ENCODE measurements at places on chromosomes 12 and 14.
A peak's percentile ranks its signal among the peaks of the same experiment; 100 is the strongest.

- peak; percentile 32 for DNase-seq
These were observed 46.9 kb upstream of the CAND1 start for GRCh38 chr12:67222302-67222701.

- no peak for DNase-seq
These were observed 1.7 kb upstream of the DCD start for GRCh38 chr12:54649825-54650224.

- DNase-seq, result no peak
These were observed 52.2 kb upstream of the ANP32D start for GRCh38 chr12:48420039-48420775.

- peak; percentile 31 for DNase-seq
These were observed 67.2 kb downstream of the KDM2B start for GRCh38 chr12:121513464-121514183.

GRCh38 chr14:52081964-52082363 is 13.1 kb upstream of the NID2 start:
- DNase-seq, result no peak

- DNase-seq, result no peak
These were observed 161.1 kb upstream of the TRHDE start for GRCh38 chr12:72110937-72111650.

GRCh38 chr14:67553547-67553946 is 20.5 kb downstream of the PLEKHH1 start:
- no peak for DNase-seq

- no peak for DNase-seq
These were observed 43.5 kb downstream of the LRTM2 start for GRCh38 chr12:1863823-1864222.

GRCh38 chr12:111775205-111776193 is 8.8 kb downstream of the ALDH2 start:
- DNase-seq, result no peak

DNA sequence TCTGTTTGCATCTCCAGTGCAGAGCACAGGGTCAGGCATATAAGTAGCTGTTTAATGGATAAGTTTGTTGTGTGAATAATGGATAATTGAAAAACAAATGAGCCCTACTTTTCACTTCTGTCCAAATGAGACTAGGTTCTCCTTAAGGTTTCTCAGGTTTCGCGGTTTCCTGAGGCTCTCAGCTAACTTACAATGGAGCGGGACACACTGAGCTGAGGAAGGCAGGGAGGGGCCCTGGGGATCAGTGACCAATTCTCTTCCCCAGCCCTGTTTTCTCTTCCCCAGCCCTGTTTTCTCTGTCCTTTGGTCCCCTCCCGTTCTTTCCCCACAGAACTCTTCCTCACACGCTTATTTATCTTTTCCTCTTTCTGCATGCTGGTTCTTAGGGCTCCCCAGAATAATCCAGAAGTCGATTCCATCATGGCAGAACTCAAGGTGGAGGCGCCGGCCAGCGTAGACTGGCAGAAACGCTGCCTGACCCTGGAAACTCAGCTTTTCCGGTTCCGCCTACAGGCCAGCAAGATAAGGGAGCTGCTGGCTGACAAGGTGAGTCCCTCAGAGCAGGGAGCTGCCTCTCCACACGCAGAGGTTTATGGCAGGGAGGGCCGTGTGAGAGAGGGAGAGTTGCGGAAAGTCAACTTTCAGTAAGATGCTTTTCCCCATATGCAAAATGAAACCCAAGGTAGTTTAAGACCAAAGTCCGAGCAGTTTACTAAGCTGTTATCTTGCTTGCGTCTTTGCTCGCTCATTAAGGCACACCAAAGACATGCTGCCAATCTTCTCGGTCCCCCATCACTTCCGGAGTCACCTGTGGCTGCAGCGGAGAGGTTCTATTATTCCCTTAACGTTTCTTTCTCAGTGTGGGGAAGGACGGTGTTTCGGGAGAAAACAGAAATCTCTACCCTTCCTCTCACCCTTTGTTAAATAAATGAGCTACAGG is 8.6 kb downstream of the PLEKHH1 start:
- DNase-seq, result no peak

GRCh38 chr12:121144416-121144914 is 11.8 kb downstream of the P2RX7 start:
- peak; percentile 59 for DNase-seq

DNA sequence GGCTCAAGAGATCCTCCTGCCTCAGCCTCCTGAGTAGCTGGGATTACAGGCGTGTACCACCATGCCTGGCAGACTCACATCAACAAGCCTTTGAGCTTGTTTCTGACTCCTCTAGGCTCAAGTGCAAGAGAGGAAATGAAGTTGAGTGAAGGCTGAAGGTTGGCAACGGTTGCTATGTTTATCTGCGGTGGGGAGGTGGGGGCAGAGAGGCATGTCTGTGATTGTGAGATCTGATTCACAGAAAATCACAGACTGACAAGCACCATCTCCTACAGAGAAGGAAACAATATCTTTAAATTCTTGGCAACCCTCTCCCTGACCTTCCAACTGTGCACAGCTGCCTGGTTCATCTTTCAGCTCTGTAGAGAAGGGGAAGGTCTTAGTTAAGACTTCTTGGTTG is 22.1 kb upstream of the NINJ2 start:
- DNase-seq, result peak; percentile 60

DNA sequence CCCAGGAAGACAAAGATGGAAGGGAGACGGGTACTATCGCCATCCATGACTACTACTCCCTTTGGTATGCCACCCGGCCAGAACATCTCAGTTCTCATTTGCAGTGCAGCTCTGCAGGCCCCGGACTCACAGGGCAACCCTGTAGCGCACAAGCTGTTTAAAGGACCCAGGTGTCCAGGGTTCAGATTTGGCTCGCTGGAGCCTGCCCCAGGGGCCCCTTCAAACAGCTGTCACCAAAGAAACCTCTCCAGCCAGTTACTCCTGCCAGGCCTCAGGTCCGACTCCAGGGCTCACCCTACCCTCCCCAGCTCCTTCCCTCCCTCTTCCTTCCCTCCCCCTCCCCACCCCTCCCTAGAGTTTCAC is 5.5 kb upstream of the CHD4 start:
- no peak for DNase-seq

DNA sequence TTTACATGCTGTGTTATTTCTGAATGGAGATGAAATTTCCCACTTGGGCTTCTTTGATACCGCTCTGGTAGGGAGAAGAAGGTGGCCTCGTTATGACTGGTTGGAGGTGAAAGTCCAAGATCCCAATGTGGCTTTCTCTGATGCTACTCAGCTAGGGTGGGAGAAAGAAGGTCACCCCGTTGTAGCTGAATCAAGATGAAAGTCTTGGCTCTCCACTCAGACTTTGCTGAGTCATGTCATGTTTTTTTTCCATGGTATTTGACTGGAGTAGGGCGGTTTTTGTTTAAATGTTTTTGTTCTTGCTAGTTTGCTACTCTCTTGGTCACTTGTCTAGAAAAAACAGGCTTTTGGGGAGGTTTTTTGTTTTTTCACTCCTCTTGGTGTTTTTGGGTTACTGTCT is 2.4 kb upstream of the PDE6H start:
- DNase-seq, result no peak

DNA sequence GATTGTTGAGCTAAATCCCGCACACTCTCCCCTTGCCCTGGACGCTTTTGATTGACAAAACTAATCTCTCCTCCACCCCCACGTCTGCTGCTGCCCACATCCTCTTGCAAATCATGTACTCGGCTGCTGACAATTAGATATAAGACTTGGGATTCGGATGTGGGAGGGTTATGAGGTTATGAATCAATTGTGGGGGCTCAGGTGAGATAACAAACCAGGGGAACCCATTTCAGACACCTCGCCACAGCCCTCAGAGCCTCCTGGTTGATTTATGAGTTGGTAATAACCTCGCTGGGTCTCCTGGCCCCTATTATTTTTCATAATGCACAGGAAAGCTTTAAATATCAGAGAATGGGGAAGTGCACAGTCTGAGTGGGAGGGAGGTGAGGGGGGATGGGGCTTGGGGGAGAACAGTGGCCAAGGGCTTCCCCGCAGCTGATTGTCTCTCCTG is 449.9 kb downstream of the DPF3 start:
- no peak for DNase-seq

GRCh38 chr12:38528527-38528926 is 212.0 kb downstream of the ALG10B start:
- DNase-seq, result no peak

DNA sequence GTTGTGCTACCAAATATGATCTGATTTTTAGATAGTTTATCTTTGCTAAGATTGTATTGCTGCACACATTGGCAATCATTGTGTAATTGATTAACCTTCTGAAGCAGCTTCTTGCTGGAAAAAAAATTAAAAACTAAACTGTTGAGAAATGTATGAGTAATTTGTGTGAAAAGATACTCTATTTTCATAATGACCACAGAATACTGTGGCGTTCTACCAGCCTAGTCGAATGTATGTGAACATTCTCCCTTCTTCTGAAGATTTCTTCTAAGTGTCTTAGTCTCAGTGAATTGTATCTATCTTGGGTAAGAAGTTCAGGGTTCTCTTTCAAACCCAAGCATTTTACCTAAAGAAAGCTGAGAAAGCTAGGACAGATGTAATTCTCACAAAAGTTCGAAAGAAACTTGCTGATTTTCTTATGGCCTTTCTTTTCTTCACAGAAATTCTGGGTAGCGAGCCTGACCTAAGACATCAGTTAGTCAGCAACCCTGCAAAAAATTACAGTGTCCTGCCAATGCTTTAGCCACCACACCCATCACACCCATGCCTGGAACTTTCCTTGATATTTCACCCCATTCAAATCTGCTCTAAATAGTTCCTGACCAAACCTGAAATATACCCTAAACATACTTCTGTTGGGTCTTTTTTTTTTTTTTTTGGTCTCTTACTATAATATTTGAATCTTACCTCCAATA is 27.1 kb upstream of the C12orf71 start:
- no peak for DNase-seq

DNA sequence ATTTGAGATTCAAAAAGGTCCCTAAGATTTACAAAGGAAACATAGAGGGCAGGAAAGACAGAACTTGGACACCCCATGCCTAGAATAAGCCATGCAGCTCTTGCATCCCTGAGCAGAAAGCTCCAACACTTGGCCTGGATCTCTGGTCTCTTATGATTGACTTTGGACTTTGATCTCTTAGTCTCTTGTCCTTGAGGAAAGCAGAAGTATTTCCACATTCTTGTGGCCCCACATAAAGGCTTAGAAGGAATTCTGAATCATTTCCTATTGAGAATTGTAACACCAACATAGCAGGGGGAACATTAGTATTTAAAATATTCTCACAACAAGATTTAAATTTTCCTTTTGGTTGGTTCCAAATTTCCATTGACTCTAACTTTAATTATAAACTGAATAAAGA is 283.7 kb upstream of the PRKD1 start:
- DNase-seq, result peak; percentile 59

DNA sequence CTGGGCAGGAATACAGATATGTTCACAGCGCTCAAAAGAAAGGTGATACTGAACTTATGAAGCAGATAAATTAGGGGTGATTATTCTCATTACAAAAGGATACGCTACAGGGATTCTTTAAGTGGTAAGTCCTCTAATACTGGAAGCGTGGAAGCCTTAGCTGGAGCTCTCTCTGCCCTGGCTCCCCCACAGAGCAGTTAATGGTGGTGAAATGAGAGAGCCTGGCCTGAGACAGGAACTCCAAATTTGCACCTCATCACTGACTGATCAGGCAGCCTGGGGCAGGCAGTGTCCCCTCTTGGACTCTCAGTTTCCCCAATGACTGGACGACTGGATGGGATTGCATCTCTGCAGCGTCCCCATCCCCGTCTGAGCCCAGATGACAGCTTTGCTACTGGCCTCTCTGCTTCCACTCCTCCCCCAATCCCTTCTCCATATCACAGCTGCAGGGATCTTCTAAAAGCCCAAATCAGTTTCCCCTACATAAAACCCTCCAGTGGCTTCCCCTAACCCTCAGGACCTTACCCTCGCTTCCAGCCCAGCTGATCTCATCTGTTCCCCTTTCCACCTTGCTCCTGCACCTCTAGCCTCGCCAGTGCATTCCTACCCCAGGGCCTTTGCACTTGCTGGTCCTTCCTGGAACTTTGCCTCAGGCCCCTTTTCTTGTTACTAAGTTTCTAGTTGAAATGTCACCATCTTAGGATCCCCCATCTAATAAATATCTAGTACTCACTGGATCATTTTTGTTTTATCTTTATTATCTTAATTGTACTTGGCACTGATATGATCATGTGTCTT is 171.7 kb upstream of the LHX5 start:
- no peak for DNase-seq

DNA sequence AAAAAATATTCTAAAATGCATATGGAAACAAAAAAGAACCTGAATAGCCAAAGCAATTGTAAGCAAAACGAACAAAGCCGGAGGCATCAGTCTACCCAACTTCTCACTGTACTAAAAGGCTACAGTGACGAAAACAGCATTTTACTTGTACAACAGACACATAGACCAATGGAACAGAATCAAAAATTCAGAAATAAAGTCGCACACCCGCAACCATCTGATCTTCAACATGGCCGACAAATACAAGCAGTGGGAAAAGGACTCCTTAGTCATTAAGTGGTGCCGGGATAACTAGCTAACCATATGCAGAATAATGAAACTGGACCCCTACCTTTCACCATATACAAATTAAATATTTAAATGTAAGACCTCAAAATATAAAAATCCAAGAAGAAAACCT is 203.9 kb upstream of the PPFIA2 start:
- no peak for DNase-seq

GRCh38 chr14:75064205-75064567 is 362 bp upstream of the ACYP1 start:
- DNase-seq, result no peak

DNA sequence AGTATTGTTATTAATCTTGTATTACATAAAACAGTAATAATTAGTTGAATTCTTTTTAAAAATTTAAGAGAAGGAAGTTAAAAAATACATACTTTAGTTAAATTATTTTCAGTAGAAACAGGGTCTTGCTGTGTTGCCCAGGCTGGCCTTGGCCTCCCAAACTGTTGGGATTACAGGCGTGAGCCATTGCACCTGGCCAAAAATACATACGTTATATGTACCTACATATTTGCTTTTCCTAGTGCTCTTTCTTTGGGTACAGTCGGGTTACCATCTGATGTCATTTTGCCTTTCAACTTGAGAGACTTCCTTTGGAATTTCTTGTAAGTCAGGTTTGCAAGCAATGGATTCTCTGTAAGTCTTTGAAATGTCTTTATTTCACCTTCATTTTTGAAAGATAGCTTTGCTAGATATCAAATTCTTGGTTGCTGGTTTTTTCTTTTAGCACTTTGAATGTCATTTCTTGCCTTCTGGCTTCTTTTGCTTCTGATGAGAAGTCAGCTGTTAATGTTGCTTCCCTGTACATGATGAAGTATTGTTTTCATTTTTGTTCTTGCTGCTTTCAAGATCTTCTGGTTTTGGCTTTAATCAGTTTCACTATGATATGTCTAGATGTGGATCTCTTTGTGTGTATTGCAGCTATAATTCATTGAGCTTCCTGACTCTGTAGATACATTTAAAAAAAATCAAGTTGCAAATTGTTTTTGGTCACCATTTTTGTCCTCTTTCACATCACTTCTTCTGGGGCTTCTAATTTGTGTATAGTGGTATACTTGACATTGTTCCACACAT is 84.4 kb downstream of the SPATS2 start:
- no peak for DNase-seq
